H1 (cell line): ENCODE measurements at places on chromosomes 3 and 15.

GRCh38 chr3:114389156-114389555, 95.3 kb downstream of the TIGIT start:
- no peak for DNase-seq
- H3K27ac ChIP-seq: no peak overlapping the region
- H3K4me1 ChIP-seq: no peaks in the 10 kb centered on the region
- no peak overlapping the region for H3K4me3 ChIP-seq
- no peaks in the 10 kb centered on the region for H3K27me3 ChIP-seq

DNA sequence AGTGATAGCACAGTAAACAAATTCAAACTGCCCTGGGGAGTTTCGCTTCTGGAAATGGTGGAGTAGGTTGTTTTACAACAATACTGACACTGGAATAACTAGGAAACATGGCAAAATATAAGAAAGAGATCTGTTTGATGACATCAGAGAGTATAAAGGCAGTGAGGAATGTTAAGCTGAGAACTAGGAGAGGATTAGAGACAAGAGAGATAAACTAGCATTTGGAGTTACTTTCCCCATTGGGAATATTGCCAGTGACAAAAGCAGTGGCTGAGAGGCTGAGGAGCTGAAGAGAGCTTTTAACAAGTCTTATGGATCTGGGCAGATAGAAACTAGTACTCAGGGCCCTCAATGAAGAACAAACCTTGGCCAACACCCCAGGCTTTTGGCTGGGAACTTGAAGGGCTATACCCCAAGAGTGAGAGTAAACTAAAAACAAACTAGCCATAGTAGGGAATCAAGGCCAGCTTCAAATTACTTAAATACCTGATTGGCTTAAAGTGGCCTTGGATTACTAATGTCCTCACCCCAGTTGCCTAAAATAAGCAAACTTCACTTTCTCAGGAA, 280.4 kb downstream of the KLF13 start:
- H3K36me3 ChIP-seq: no peaks in the 10 kb centered on the region
- H3K27me3 ChIP-seq: no peaks in the 10 kb centered on the region
- no peak overlapping the region for H3K4me3 ChIP-seq
- no peak overlapping the region for H3K27ac ChIP-seq

DNA sequence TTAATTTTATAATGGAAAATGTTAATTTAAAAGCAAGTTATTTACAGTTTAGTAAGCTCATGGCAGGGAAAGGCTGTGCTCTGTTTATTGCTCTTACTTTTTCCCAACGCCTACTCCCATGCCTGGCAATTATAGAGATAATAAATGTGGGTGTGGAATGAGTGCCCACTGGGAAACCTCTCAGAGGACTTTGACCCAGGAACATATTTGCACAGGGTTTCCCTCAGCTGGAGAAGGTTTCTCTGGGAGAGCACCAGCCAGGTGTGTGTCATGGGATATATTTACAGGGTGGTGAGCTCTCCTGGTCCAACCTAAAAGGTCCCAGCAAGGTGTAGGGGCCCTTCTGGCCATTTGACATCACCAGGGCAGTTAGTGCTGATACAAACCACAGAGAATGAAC, 27.9 kb downstream of the ZNF710 start:
- no peak for DNase-seq
- no peak overlapping the region for H3K27ac ChIP-seq
- no peaks in the 10 kb centered on the region for H3K27me3 ChIP-seq
- H3K36me3 ChIP-seq: no peaks in the 10 kb centered on the region
- no peak overlapping the region for H3K4me3 ChIP-seq

DNA sequence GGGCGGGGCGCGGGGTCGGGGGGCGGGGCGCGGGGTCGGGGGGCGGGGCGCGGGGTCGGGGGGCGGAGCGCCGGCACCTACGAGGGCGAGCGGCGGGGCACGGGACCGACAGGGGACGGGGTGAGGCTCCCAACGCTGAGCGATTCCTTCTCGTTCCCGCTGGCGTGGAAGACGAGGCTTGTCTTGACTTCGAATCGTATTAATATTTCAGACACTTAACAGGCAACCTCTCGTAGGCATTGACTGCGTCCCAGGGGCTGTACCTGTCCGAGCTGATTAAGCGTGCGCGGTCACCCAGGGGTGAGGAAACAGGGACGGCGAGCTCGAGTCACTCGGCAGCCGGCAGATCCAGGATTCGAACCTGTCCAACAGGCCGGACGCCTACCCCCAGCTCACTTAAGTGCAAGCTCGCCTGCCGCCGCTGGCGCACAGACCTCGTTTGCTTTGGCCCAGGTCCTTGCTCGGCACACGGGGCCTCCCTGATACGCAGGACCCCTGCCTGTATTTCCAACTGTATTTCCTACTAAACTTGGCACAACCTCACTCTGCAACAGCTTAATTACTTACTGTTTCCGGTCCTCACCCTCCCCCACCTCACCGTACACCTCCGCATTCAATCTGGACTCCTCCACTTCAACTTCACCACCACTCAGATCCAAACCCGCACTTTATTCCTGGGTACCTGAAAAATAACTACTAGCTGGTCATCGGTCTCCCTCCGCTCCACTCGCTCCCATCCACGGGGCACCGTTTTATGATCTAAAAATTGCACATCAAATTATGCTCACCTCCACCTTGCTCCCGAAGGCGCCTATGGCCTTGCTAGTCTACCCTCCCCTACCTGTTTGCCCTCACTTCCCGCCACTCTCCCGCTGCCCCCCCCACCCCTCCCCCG, 722 bp upstream of the ZXDC start:
- DNase-seq: peak; percentile 67
- H3K27ac ChIP-seq: peak overlapping the region; percentile 77
- H3K27me3 ChIP-seq: no peaks in the 10 kb centered on the region
- H3K36me3 ChIP-seq: peaks cover 2% of the 10 kb centered on the region; the same call in 1 of the 2 replicates

DNA sequence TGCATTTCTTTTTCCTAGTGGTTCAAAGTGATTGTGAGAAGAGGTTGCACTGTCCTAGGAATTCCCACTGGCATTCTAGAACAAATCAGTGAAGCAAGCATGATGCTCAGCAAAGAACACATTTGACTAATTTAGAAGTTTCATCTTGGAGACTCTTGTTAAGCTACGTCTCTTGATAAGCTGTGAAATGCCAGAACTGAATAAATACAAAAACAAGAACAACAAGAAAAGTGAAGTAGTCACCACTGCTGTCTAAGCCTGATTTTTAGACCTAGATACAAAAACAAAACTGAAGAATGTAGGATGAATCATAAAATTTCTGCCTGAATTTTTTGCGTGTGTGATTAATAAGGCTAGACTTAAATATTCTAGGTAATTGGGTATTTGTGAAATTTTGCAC, 1162.4 kb downstream of the TUSC7 start:
- no peaks in the 10 kb centered on the region; the same call in 1 of the 2 replicates for H3K4me1 ChIP-seq
- no peak for DNase-seq
- H3K4me3 ChIP-seq: no peak overlapping the region
- H3K27ac ChIP-seq: no peak overlapping the region
- no peaks in the 10 kb centered on the region for H3K27me3 ChIP-seq

DNA sequence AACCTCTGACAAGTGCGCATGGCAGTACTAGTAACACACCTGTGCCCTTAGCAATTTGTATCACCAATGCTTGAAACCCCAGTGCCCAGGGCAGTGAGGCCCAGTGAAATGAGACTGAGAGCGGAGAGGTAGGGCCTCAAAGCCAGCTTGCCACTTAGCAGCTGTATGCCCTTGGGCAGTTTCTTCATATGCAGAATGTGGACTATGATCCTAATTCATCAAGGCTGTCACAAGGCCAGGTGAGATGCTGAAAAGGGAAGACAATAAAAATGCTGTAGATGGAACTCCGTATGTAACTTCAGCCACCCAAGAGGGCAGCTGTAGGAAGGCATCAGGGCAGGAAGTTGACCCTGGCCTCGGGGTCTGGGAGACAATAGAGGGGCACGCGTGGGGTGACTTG, 74.4 kb downstream of the KY start:
- H3K36me3 ChIP-seq: no peaks in the 10 kb centered on the region
- H3K27me3 ChIP-seq: no peaks in the 10 kb centered on the region
- no peak overlapping the region for H3K27ac ChIP-seq
- H3K4me3 ChIP-seq: no peak overlapping the region
- DNase-seq: no peak
